ENCODE measurements at places on chromosomes 4 and X.

- no peaks in the 10 kb centered on the region for H3K4me1 ChIP-seq
- peaks cover 5% of the 10 kb centered on the region for H3K27me3 ChIP-seq
- no peaks in the 10 kb centered on the region for H3K36me3 ChIP-seq
- H3K27ac ChIP-seq, result no peak overlapping the region
Measured at GRCh38 chr4:7872264-7872771, 67.3 kb downstream of the AFAP1 start.

DNA sequence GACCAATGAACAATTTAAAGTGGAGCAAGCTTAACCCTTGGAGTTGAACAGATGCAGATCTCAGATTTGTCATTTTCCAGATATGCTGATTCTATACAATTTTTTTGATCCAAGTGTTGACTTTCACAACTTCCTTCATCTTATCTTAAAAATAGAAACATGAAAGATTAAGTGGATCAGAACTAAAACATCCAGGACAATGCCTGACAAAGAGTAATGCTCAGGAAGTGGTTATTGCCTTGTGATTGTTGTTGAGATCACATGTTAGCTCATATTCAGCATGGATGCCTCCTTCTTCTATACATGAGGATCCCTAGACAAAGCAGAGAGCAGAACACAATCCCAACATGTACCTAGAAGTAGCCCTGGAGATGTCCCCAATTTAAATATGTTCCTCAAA is 160.9 kb downstream of the PPARGC1A start:
- H3K27me3 ChIP-seq, result no peaks in the 10 kb centered on the region
- no peak overlapping the region for H3K4me3 ChIP-seq
- no peak overlapping the region for H3K27ac ChIP-seq

- DNase-seq, result no peak
- no peak overlapping the region for H3K27ac ChIP-seq
- H3K4me1 ChIP-seq, result peaks cover 13% of the 10 kb centered on the region
- no peak overlapping the region for H3K4me3 ChIP-seq
Measured at GRCh38 chr4:26611372-26611771, 27.5 kb downstream of the TBC1D19 start.

DNA sequence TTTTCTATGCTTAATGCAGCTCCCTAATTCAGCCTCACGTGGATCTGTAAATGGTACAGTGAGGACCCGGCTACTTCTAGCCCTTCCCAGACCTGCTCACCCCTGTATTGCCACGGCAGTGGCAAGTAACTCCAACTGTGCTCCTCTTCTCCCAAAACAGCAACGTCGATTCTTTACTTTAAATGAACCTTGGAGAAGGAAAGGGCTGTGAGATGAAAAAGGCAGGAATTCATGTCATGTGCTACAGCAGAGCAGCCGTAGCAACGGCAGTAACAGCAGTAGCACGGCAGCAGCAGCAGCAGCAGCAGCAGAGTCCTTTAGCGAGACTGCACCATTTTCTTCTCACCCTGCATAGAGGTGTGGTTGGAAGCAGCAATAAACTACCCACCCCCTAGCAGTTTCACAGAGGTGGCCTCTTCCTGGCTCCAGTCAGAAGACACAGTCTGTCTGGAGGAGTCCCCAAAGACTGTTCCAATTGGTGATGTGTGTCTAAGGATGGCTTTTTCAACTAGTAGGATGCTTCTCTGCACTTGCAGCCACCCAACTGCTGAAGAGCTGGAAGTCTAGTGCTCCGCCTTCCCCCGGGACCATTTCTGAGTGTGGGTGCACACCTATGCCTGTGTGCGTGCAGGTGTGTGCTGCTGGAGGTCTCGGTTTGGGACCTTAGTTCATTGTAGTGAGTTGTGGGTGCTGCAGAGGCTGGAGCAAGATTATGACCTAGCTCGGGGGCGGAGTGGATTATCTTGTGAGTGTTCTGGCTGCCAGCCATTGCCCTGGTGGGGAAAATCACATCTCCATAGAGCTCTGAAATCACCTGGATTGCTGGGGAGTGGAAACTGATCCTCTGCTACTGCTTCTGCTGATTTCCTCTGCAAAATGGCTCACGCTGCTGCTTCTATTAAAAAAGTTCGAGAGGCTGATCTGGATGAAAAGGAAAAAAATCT is 67.2 kb downstream of the ANK2 start:
- H3K27me3 ChIP-seq, result no peaks in the 10 kb centered on the region
- no peaks in the 10 kb centered on the region for H3K36me3 ChIP-seq
- H3K27ac ChIP-seq, result no peak overlapping the region
- H3K4me1 ChIP-seq, result no peaks in the 10 kb centered on the region
- no peak overlapping the region for H3K4me3 ChIP-seq

GRCh38 chr4:135368831-135369230 is 1167.2 kb upstream of the PABPC4L start:
- no peaks in the 10 kb centered on the region for H3K4me1 ChIP-seq
- no peak overlapping the region for H3K4me3 ChIP-seq
- no peaks in the 10 kb centered on the region for H3K36me3 ChIP-seq
- DNase-seq, result no peak
- no peaks in the 10 kb centered on the region for H3K27me3 ChIP-seq
- H3K27ac ChIP-seq, result no peak overlapping the region
